A549 treated with ZK216348 at 1 μM for 4 hours (cell line): ENCODE measurements at places on chromosomes 12 and 14. TPM values are rescaled to one million over a fixed set of nuclear protein-coding genes. Genes with fewer than 3 reads are reported as not detected.

SLC2A14 gene
- 0.12 to 0.14 TPM (median 0.13 TPM) in 3 of 5 replicates, not detected in the others for total RNA-seq

TMEM52B gene
- total RNA-seq: 0.05 to 0.25 TPM in 2 of 5 replicates, not detected in the others

KRT8 gene
- 3,219 to 4,452 TPM (median 4,030 TPM) in 5 replicates for total RNA-seq

TRIM9 gene
- 8.7 to 14.2 TPM (median 11.2 TPM) in 5 replicates for total RNA-seq

RBP5 gene
- not detected in 5 replicates for total RNA-seq

RTL1 gene
- 0.21 to 0.35 TPM (median 0.26 TPM) in 5 replicates for total RNA-seq

FGF23 gene
- not detected in 5 replicates for total RNA-seq

CEP170B gene
- 13.0 to 30.1 TPM (median 25.4 TPM) in 5 replicates for total RNA-seq

DERA gene
- 37.9 to 55.2 TPM (median 38.0 TPM) in 5 replicates for total RNA-seq

FOXM1 gene
- 77.0 to 96.8 TPM (median 92.7 TPM) in 5 replicates for total RNA-seq

TPI1 gene
- total RNA-seq: 1,281 to 1,662 TPM (median 1,628 TPM) in 5 replicates

VRTN gene
- not detected in 5 replicates for total RNA-seq

LMO3 gene
- total RNA-seq: not detected in 5 replicates

CLEC6A gene
- total RNA-seq: not detected in 5 replicates

CCDC177 gene
- total RNA-seq: 0.05 to 0.06 TPM in 2 of 5 replicates, not detected in the others

NOC4L gene
- total RNA-seq: 26.6 to 64.7 TPM (median 62.6 TPM) in 5 replicates

SERPINA1 gene
- 0.72 to 1.2 TPM (median 0.83 TPM) in 5 replicates for total RNA-seq

GALNT4 gene
- 4.8 to 11.6 TPM (median 10.3 TPM) in 5 replicates for total RNA-seq

DDX11 gene
- total RNA-seq: 32.0 to 51.8 TPM (median 47.3 TPM) in 5 replicates

PTPRR gene
- total RNA-seq: 0.18 to 0.57 TPM (median 0.34 TPM) in 4 of 5 replicates, not detected in the other

ANP32D gene
- total RNA-seq: not detected in 5 replicates

TAS2R31 gene
- 0.33 TPM in 1 of 5 replicates, not detected in the others for total RNA-seq

GPR84 gene
- not detected in 5 replicates for total RNA-seq

ZFHX2 gene
- 0.85 to 1.8 TPM (median 1.3 TPM) in 5 replicates for total RNA-seq

FAM181A gene
- total RNA-seq: not detected in 5 replicates

SDR9C7 gene
- not detected in 5 replicates for total RNA-seq

TMEM132D gene
- total RNA-seq: not detected in 5 replicates

EML1 gene
- total RNA-seq: 33.3 to 45.4 TPM (median 38.2 TPM) in 5 replicates

TAS2R20 gene
- 0.13 to 0.30 TPM (median 0.18 TPM) in 4 of 5 replicates, not detected in the other for total RNA-seq

LALBA gene
- total RNA-seq: not detected in 5 replicates

PRR4 gene
- 1.2 to 2.5 TPM (median 1.9 TPM) in 5 replicates for total RNA-seq
